ENCODE measurements at places on chromosomes 3 and 15. TPM values are rescaled to one million over a fixed set of nuclear protein-coding genes. Genes with fewer than 3 reads are reported as not detected.

The RTP1 gene
- 0.93 TPM for total RNA-seq

- DNase-seq: no peak
- no peaks in the 10 kb centered on the region for H3K36me3 ChIP-seq
- no peaks in the 10 kb centered on the region for H3K27me3 ChIP-seq
- H3K27ac ChIP-seq: no peak overlapping the region
These were observed 8.9 kb downstream of the CPOX start for GRCh38 chr3:98584547-98584946.

DNA sequence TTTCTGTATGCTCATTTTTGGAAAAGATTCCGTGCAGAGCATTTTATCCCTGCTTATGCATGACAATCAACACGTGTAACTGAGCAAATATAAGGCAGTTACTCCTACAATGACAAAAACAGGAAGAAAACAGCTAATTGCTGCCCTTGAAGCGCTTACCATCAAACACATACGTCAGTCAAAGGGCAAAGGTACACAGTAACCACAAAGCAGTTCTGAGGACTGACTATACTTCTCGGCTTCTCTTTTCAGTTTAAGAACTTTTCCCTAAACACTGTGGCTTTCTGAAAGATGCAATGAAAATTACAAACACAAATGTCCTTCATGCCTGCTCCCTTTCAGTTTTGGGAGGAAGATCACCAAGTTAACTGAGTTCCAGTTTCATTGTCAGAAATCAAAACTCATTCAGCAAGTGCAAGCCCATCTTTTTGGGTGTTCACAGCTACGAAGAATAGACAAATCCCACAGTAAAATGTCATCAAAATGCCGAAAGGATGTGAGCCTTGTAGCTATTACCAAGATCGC is 602.8 kb downstream of the FOXP1 start:
- H3K4me3 ChIP-seq: no peak overlapping the region
- DNase-seq: no peak
- no peak overlapping the region for H3K27ac ChIP-seq
- no peaks in the 10 kb centered on the region for H3K36me3 ChIP-seq

DNA sequence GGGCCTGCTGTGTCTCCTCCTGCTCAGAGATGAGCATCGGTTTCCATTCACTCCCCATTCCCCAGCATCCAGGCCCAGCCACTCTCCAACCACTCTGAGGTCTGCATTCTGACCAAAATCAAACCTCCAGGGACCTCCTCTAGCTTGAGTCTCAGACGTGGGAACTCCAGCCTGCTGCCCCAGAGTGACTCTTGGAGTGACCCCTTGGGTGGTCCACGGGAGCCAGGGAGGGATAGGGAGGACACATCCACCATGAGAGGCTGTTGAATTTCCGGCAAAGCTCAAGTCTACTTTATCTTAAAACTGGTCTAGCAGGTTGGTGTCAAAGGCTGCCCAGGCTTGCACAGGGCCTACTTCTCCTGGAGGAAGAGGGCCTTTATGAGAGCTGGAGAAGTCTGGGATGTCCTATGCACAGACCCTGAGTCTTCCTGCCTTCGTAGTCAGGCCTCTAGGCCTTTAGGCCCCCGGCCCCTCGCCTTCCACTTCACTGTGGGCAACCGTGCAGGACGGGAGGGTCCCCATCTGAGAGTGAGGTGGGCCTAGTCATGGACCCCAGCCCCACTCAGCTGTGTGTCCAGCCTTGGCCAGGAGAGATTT is 8.9 kb downstream of the CISH start:
- H3K4me1 ChIP-seq: peaks cover 66% of the 10 kb centered on the region
- no peak for DNase-seq
- H3K36me3 ChIP-seq: no peaks in the 10 kb centered on the region
- peak overlapping the region; percentile 94 for H3K27ac ChIP-seq
- no peak overlapping the region for H3K4me3 ChIP-seq

- H3K27ac ChIP-seq: no peak overlapping the region
- H3K27me3 ChIP-seq: no peaks in the 10 kb centered on the region
- no peak for DNase-seq
These were observed 34.3 kb downstream of the CCDC66 start for GRCh38 chr3:56591262-56591661.

The TPRG1 gene
- total RNA-seq: 15.9 TPM

DNA sequence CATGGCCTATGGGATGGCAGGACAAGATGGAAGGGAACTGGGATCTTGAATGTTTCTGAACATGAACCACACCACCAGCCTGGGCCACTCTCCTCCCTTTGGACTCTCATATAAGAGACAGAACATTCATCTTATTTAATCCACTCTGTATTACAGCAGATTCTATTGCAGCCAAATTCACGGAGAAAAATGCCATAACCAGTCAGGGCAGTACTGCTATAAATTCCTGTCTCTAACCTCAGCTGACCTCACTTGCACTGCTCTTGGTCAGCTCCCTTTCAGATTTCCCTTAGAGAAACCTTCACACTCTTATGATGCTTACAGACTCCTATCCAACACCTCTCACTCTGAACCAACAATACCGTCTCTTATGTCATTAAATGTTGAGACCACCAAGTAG is 101.4 kb downstream of the RYK start:
- H3K27ac ChIP-seq: no peak overlapping the region
- no peak overlapping the region for H3K4me3 ChIP-seq
- no peak for DNase-seq
- H3K27me3 ChIP-seq: no peaks in the 10 kb centered on the region

GRCh38 chr15:96693990-96694517 is 363.6 kb downstream of the NR2F2 start:
- no peak overlapping the region for H3K4me3 ChIP-seq
- H3K27me3 ChIP-seq: no peaks in the 10 kb centered on the region
- no peaks in the 10 kb centered on the region for H3K36me3 ChIP-seq
- DNase-seq: no peak
- H3K4me1 ChIP-seq: no peaks in the 10 kb centered on the region

DNA sequence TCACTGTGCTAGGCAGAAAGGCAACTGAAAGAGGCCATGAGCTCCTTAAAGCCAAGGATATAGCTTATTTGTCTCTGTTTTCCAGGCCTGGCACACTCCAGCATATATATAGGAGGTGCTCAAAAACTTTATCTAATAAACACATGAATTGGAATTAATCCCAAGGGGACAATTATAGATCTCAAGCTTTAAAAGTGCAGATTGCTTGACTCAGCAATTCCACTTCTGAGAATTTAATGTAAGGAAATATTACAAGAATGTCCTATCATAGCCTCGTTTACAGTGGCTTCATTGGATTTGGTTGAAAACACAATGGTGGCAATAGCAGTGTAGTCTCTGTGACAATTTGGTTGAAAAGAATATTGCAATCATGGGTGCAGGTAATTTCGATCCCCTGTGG is 267.3 kb downstream of the SHQ1 start:
- no peak overlapping the region for H3K4me3 ChIP-seq

DNA sequence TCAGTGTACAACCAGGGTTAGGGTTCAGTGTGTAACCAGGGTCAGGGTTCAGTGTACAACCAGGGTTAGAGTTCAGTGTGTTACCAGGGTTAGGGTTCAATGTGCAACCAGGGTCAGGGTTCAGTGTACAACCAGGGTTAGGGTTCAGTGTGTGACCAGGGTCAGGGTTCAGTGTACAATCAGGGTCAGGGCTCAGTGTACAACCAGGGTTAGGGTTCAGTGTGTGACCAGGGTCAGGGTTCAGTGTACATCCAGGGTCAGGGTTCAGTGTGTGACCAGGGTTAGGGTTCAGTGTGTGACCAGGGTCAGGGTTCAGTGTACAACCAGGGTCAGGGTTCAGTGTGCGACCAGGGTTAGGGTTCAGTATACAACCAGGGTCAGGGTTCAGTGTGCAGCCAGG is 33.3 kb downstream of the CYP11A1 start:
- no peaks in the 10 kb centered on the region for H3K36me3 ChIP-seq
- H3K4me1 ChIP-seq: no peaks in the 10 kb centered on the region
- no peak overlapping the region for H3K27ac ChIP-seq
- DNase-seq: no peak
- no peak overlapping the region for H3K4me3 ChIP-seq

The AMT gene
- 3.8 TPM for total RNA-seq
